Posterior cingulate gyrus (tissue), 11 donors: ENCODE measurements at places on chromosomes 4 and X.

DNA sequence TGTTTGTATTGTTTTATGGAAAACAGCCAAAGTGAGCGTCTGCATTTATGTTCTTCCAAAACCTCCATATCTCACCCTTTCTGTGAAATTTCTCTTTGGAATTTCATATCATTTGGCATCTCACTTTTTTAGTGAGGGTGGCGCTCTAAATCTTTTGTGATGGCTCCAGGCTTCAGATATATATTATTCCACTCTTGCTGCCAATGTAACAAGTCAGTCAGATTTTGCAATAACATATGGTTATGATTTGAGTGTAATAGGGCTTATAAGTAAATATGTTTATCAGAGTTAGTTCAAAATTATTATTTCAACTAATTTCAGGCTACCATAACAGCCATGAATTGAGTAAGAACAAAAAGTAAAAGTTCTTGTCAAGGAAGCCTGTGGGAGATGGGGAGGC, 314.7 kb downstream of the PDGFC start:
- DNase-seq: no peak

DNA sequence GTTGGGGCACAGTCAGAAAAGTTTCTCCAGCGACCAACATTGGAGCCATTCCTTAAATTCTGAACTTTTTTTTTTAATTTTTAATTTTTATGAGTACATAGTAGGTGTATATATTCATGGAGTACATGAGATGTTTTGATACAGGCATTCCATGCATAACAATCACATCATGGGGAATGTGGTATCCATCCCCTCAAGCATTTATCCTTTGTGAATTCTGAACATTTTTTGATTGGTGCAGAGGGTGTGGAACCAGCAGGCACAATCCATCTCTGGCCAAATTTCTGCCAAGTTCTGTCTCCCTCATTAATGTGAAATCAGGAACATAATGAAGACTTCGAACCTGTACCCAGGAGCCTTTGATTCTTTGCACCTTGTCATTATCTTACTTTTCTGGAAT, 267.0 kb downstream of the FRMPD4 start:
- DNase-seq: no peak

DNA sequence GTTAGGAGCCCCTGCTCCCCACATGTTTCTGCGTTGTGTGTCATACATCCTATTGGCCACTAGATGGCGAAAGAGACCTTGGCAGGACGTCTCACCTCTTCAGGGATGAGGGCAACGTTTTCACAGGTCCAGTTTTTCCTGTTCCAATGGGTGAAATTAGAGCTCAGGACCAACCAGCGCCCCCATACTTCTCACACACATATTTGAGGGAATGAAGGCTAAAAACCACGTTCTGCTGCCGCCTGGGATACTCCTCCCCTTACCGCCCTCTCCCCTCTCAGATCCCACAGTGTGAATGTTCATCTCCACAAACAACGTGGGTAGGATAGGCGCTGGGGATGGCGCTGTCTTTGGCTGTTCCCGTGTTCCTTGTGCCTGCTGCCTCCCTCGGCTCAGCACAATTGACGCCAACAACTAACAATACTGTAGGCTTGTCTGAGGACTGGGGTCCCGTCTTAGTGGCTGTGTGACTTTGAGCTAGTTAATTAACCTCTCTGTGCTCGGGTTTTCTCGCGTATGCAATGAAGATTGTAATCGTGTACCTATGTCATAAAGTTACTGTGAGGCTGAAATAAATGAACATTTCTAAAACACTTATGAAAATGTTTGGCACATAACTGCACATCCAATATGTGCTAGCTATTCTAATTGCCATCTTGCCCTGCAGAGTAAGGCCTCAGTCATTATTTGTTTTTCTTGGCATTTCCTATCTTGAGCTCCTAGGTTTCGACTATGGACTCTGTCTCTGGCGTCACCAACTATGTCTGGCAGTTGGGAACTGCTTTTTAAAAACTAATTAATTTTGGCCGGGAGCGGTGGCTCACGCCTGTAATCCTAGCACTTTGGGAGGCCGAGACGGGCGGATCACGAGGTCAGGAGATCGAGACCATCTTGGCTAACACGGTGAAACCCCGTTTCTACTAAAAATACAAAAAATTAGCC, 181.3 kb upstream of the STK26 start:
- DNase-seq: peak; percentile 3

DNA sequence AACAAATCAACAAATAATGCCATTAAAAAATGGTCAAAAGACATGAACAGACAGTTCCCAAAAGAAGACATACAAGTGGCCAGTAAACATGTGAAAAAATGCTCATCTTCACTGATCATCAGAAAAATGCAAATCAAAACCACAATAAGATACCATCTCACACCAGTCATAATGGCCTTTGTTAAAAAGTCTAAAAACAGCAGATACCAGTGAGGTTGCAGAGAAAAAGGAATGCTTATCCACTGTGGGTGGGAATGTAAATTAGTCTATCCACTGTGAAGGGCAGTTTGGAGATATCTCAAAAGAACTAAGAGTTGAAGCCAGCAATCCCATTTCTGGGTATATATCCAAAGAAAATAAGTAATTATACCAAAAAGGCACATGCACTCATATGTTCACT, 668.1 kb upstream of the CPEB2 start:
- no peak for DNase-seq

GRCh38 chr4:169151671-169152070, 119.1 kb downstream of the SH3RF1 start:
- no peak for DNase-seq

DNA sequence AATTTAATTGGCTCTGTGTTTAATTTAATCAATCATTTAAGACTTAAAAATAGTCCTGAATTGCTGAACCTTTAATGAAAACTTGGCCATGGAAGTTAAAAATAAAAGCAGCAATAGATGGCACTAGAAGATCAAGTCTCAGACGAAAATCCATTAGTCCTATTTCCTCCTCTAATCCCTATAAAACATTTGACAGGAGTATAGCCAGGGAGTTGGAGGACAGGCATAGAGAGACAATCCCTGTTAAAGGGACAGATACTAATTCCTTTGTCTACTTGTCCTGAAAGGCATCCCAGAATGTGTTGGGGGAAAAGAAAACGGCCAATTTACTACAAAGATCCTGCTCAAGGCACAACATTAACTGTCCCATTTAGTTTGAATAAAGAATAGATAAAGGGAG, 276.3 kb upstream of the TACR3 start:
- DNase-seq: no peak

- DNase-seq: no peak
Observed at GRCh38 chrX:95974096-95974470, 710.6 kb upstream of the DIAPH2 start.

- DNase-seq: no peak
Observed at GRCh38 chr4:47674144-47674543, 163.7 kb downstream of the CORIN start.

DNA sequence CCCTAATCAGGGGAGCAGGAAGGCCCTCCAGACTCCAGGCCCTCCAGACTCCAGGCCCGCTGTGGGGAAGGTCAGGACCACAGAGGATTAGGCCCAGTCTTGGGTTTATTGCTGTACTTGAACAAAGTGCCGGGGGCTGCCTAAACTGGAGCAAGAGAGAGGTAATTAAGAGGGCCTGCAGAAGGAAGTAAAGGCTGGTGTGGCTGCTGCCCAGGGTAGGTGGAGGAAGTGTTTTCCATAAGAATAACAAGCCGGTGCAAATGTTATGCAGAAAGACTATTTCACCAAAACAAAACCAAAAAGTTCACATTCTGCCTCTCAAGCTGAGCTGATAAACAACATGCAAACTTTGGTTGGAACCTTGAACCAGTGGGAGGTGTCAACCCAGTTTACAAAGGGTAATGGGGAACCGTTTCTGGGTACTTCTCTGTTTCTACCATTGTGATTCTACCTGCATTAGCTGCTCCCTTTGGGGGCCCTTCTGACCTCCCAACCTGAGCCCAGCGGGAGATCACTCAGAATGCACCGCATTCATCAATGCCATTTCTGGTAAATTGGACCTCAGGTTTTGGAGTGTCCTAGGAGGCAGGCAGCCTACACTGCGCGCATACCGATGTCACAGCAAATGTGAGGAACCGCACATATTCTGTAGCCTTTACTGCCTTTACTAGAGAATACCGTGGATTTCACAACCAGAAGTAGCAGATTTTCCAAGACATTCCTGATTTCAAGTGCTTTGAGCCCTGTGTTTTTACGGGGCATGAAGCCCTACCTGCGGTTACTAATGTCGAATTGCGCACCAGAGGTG, 59.7 kb upstream of the BCOR start:
- DNase-seq: no peak

GRCh38 chr4:150875367-150875766, 139.7 kb downstream of the LRBA start:
- DNase-seq: no peak

DNA sequence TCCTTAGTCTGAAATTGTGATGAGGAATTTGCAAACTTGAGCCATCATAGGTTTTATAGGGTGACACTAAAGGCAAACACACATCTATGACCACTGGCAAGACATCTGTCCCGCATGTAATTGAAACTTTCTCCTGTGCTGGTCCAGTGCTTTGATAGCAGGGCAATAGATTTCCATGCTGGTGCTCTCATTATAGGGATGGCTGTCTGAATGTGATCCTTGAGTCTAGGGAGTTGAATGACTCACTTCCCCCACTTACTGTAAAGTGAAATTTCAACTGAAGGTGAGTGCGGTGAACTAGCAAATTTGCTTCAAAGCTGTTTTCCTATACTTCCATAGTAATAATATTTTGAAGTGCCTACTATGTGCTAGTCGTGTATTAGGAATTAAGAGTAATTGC, 1630.0 kb downstream of the STIM2 start:
- no peak for DNase-seq

DNA sequence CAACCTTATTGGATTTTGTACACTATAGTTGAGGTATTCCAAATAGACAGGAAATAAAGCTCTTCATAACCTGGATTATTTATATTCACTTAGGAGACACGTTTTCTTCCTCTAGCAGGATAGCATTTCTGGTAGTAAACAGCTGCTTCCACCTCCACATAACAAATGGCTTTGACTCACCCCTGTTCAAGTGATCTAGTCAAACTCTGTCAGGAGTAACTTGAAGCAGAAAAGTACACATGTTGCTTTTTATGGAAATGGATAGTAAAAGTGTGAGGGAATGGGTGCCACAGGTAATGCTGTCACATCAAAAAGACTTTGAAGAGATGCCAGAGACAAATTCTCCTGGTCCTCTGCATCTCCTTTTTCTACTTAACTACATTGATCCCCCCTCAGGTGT, 258.7 kb upstream of the SLC7A11 start:
- no peak for DNase-seq

DNA sequence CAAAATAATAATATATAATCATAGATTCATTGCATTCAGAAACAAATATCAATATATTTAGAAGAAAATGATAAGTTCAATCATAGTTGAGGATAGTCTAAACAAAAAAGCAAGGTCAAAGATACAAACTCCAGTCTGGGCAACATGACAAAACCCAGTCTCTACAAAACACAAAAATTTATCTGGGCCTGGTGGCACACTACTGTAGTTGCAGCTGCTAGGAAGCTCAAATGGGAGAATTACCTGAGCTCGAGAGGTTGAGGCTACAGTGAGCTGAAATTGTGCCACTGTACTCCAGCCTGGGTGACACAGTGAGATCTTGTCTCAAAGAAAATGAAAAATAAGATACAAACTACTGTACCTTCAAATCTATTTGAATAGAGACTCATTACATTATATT, 52.7 kb upstream of the ANXA10 start:
- DNase-seq: no peak

DNA sequence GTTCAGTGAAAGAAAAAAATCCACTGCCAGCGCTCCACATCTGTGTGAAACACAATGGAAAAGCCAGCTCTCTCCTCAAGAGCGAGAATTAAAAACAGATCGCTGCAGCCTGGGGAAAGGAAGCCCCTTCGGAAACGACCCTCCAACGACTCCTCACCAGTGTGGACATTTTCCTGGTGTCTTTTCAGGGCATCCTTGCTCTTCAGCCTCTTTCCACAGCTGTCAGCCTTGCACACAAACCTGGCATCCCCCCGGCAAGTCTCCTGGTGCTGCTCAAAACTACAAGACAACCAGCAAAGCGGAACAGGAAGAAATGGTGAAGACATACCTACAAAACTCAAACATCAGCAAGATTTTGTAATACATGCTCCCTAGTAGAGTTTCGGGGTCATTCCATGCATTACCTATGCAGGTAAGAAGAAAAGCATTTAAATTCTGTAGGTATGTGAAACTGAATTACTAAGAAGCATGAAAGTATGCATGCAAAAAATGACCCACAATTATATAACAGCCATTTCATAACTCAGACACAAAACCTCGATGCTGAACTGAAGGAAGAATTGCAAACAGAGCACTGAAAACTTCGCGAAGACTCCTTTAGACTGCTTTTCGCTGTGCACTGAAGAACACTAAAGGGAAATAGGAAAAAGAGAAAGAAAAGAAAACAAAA, 106.1 kb downstream of the PRDM5 start:
- DNase-seq: no peak

GRCh38 chr4:109821185-109821584, 5.6 kb downstream of the GAR1 start:
- DNase-seq: no peak

- no peak for DNase-seq
Observed at GRCh38 chrX:23704673-23705206, 37.4 kb downstream of the PRDX4 start.

- no peak for DNase-seq
Observed at GRCh38 chrX:106952988-106953387, 32.8 kb downstream of the CLDN2 start.

DNA sequence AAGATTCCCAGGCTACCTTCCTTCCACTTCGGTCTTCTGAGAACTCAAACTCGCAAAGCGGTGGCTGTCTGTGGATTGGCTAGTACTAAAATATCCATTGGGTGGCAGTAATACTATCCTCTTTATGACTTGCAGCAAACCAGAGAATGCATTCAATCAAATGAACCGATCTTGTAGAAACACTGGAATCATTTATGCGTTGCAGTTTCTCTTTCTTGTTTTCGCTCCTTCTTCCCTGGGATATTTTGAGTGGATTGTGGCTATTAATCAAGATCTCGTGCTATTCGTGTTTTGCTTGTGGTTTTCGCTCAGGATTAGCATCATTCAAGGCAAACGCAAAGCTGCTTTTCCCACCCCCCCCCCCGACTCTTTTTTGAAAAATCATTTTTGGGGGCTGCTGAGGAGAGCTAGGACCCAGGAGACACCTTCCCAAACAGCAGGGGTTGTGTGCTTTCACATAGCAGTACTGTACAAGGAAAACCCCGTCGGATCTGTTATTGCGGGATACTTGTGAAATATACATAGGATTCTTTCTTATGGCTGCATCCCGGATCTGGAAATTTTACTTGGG, at the start of gene IL1RAPL1:
Gene IL1RAPL1 (plus strand): TSS at position 466 of the 571 bp plus-strand sequence.
- no peak for DNase-seq
